ENCODE measurements at places on chromosomes 7 and 10.
A peak's percentile ranks its signal among the peaks of the same experiment; 100 is the strongest.

DNA sequence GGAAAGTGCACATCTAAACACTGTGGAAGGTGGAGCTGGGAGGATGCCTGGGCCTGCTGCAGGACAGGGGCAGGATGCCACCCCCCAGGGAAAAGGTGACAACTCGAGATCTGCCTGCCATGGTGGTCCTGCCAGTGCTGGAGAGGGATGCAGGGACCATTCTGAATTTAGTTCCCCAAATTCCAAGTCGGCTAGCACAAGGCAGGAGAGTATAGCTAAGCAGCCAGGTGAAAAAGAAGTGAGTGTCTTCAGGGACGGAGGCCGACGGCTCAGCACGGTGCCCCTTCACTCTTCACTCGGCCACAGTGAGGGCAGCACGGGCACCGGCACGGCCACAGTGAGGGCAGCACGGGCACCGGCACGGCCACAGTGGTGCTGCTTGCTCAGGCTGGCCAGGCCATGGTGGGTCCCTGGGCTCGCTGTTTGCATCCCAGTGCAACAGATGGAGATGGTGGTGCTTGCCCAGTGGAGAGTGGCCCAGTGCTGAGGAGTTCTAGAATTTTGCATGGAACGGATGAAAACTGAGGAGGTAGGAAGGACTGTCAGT, 161.3 kb upstream of the SHH start:
- no peak for DNase-seq

DNA sequence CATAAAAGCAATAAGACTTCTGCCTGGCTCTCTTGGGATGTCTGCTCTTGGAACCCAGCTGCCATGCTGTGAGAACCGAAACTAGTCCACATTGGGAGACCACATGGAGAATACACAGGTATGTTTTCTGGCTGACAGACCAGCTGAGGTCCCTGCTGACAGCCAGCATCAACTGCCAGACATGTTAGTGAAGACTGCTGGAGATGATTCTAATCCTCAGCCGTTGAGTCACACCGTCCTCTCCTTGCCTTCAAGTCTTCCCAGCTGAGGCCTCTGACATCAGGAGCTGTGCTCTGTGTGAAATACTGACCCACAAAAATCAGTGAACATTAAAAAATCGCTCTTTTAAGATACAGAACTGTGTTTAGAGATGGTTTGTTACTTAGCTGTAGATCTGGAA, 36.9 kb upstream of the AGR2 start:
- no peak for DNase-seq

DNA sequence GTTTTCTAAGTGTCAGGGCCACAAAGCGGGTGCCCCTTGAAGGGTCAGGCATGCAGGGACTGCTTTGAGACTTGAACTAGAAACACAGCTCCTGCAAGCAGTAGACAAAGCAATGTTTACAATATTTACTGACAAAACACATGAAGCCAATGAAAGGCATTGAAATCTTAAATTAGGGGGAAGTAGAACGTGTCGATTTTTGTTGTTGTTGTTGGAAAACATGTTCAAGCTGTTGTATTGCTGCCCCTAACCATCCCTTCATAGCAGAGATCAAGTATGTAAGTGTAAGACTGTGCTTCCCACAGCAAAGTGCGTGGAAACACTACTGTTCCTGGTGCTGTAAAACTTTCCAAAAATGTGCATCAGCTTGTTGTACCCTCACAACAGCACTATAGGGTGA, 131.6 kb upstream of the MGMT start:
- no peak for DNase-seq

- DNase-seq: no peak
These were observed 8.7 kb upstream of the LUC7L2 start for GRCh38 chr7:139351027-139351426.

DNA sequence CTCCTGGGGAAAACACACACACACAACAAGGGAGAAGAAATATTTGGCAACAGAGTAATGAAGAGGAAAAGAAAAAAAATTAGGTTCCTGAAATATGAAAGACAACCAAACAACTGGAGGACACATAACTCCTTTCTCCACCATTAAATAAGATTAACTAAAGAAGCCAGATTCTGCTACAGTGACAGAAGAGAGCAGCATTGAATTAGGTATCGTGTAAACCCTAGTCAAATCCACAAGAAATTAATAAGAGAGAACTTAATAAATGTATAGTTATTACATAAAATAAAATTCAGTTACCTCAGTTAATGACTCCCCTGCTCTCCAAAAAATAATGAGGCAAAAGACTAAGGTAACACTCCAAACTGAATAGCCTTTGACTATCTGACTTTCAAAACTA, 306.7 kb downstream of the CRPPA start:
- peak; percentile 5 for DNase-seq
